ENCODE measurements at places on chromosomes 12 and 14.
A peak's percentile ranks its signal among the peaks of the same experiment; 100 is the strongest.

DNA sequence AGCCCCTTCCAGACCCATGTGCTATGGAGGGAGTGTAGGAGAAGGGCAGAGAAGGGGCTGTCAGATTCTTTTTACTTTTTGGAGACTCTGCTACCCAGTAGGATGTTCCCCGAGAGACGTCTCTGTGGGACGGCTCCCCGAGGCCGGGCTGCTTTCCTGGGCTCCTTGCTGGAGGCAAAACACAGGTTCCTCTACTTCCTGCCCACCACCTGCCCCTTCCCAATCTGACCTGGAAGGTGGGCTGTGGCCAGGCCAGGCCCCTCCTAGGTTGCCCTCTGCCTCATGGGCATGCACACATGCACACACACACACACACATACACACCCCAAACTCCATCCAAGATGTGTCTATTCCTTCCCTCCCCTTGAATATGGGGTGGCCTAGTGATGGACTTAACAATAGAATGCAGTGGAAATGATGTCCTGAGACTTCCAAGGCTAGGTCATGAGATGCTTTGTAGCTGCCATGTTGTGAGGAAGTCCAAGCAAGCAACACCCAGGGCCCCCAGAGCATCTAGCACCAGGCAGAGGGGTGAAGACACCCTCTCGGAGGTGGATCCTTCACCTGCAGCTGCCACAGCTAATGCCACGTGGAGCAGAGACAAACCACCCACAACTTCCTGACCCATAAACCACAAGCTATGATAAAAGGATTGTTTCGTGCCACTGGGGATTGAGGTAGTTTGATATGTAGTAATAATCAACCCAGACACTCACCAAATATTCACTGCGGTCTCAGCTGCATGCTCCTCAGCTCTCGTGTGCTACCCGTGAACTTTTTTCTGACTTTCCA is 1.6 kb upstream of the ASB2 start:
- peak; percentile 4 for DNase-seq

- DNase-seq, result peak; percentile 29
These were observed 8.1 kb downstream of the PTPN6 start for GRCh38 chr12:6959058-6959804.

DNA sequence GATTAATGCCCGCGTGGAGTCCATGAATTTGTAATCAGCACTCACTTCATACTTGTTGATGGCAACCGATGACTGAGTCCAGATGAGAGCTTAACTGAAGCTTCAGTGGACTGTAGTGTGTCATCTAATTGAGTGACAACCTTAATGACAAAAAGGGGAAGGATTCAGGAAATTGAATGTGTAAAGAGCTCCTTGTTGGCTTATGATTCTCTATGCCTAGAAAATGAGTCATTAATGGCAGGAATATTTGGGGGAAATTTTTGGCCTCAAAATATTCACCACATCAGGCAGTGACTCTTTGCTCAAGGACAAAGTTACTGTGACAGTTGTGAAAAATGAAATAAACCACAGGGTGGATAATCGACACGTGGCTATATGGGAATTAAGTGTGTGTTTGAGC is 55.3 kb upstream of the STON2 start:
- DNase-seq, result no peak

DNA sequence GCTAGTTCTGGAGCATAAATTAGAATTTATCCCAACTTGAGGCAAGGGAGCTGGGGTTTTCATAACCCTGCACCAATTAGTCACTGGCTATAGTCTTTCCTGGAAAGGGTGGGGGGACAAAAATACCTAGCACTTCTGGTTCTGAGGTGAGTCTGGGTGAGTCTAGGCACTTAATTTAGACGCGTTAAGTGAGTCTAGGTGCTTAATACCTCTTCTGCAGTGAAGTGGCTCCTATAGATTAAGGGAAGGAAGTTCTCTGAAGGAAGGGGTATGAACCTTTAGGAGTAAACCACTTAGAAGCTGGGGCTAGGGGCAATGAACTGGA is 251.7 kb downstream of the EFCAB11 start:
- no peak for DNase-seq

GRCh38 chr12:49543221-49543913 is 4.5 kb downstream of the KCNH3 start:
- DNase-seq, result no peak

- no peak for DNase-seq
These were observed 1049.2 kb downstream of the AACS start for GRCh38 chr12:126114441-126114840.

DNA sequence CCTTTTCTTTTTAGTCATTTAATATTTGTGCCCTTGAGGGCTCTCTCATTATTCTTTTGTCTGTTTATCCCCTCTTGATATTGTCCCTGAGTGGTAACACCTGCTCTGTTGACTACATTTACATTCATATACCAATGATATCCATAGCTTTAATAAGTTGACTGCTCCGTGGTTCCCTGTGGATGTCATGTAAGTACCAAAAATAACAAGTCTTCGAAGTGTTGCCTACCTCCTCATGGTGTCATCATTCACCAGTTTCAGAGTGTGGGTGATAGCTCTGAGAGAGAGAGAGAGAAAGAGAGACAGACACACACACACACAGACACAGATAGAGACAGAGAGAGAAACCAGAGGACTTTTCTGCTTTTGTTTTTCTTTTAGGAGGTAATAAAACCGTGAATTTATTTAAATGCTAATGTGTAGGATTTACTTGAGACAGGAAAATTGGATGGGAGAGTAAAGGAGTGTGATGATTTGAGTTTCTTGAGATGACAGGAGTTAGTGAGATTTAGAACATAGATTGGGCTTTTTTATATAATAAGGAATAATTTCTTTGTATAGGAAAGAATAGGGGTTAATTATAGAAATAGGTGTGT is 52.2 kb downstream of the PAPOLA start:
- no peak for DNase-seq

GRCh38 chr12:26122061-26122680 is 2.7 kb downstream of the BHLHE41 start:
- DNase-seq, result no peak

GRCh38 chr12:125208942-125209341 is 143.7 kb downstream of the AACS start:
- no peak for DNase-seq

- DNase-seq, result no peak
These were observed 23.7 kb downstream of the ACVR1B start for GRCh38 chr12:51975196-51975595.

GRCh38 chr14:40197344-40197743 is 765.1 kb upstream of the FBXO33 start:
- no peak for DNase-seq

DNA sequence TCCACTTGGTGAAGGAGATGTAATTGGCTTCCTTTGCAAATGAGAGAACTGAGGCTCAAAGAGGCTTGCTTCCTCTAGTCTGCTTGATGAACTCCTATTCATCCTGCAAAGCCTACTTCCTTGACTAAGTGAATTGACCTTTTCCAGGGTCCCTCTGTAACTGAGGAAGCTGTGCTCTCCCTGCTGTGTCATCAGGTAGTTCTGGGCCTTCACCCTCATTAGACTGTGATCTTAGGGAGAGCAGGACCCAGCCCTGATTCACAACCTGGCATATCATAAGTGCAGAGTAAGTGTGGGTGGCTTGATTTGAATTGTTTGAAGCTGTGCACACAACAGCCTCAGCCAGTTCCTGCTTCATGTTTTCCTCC is 16.3 kb downstream of the ASB2 start:
- DNase-seq, result no peak

- DNase-seq, result no peak
These were observed 34.4 kb downstream of the WBP11 start for GRCh38 chr12:14768823-14769405.

DNA sequence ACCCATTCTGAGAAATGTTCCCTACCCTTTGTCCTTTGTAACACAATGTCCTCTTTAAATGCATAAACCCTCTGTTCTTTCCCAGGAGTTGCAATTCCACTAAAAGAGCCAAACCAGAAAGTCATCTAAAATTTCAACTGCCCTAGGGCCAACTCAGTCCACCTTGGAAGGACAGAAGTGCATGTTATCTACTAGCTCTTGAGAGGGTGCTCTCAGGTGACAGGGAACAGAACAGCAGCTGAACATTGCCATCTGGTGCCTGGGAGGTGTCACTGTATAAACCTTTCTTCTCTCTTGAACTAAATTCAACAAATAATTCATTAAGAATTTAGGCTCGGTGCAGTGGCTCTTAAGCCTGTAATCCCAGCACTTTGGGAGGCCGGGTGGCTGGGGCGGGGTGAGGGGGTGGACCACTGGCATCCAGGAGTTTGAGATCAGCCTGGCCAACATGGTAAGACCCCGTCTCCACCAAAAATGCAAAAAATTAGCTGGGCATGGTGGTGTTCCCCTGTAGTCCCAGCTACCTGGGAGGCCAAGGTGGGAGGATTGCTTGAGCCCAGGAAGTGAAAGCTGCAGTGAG is 10.3 kb upstream of the FERMT2 start:
- peak; percentile 63 for DNase-seq

GRCh38 chr12:47813511-47814196 is 6.0 kb downstream of the HDAC7 start:
- no peak for DNase-seq

DNA sequence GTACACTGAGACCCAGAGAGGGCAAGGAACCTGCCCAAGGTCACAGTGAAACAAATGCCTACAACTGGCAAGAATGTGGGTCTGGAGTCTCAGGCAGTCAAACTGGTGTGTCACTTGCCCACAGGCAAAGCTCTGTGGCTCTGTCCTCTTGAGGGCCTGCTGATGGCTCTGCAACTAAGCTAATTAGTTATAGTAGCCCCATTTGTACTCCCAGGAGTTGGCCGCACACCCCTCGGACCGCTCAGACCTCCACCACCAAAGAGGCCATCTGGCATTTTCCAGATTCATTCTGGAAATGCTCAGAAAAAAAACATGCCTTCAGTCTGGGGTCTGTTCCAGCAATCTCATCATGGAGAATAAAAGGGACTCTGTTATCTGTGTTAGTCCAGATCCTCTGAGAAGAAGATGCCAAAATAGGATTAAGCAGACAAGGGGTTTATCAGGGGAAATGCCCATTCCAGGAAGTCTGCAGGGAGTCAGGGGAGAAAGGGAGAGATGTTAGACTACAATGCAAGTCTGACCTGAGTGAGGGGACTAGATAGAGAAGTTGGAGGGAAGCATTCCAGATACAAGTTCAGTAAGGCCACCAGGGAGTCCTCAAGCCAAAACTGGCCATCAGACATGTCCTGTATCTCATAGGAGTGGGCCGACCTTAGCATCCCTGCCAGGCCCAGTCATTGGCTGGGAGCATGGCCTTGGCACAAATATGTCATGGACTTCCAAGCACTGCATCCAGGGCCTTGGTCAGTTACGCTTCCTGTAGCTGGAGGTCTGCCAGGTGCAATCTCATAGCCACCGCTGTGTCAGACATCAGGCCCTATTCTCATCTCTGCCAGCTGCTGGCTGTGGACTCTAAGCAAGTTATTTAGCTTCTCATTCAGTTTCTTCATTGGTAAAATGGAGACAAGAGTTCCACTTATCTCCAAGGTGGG is 15.4 kb upstream of the OAS1 start:
- DNase-seq, result no peak

GRCh38 chr12:86256163-86256562 is at the start of gene MGAT4C:
Gene MGAT4C (minus strand): TSS chr12:86256391.
- no peak for DNase-seq

- DNase-seq, result no peak
These were observed 435.6 kb upstream of the LRFN5 start for GRCh38 chr14:41171045-41171444.

DNA sequence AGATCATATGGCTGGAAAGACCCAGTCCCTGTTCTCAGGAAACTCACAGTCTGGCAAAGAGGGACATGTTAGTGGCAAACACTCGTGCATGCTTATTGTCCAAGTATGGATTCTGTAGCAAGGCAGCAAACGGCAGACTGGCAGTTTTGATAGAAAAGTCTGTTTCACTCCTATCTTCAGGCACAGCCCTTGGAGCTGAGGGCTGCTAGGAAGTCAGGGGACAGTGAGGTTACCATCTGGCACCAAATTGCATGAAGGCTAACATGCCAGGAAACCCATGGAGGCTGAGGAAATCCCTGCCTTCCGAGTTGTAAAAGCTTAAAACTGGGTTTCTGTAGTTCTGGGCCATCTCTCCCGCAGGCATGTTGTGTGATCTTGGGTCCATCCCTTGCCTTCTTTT is 32.9 kb downstream of the CALM1 start:
- DNase-seq, result no peak

DNA sequence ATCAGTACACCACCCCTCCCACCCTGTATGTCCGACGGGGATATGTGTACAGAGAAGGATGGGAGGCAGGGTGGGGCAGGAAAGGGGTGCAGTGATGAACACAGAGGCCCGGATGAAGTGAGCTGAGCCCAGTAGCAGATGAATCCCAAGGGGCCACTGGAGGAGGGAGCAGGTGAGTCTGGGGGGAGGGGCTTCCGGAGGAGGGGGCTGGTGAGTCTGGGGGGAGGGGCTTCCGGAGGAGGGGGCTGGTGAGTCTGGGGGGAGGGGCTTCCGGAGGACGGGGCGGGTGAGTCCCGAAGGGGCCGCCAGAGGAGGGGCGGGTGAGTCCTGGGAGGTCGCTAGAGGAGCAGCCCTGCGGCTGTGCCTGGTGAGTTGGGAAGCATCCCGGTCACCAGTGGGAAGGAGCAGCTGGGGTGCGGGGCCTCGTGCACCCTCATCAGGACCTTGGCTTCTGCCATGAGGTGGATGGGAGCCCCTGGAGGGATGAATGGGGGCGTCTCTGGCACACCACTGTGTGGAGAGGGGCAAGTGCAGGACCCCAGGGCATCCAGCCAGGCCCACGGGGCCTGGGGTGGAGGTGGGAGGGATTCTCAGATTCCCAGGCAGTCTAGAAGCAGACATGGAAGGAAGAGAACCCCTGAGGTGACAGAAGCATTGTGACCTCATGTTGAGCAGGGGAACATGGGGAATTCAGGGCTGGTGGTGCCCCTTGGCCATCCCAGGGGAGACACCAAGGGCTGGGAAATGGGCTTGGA is 14.0 kb downstream of the BEGAIN start:
- DNase-seq, result no peak

DNA sequence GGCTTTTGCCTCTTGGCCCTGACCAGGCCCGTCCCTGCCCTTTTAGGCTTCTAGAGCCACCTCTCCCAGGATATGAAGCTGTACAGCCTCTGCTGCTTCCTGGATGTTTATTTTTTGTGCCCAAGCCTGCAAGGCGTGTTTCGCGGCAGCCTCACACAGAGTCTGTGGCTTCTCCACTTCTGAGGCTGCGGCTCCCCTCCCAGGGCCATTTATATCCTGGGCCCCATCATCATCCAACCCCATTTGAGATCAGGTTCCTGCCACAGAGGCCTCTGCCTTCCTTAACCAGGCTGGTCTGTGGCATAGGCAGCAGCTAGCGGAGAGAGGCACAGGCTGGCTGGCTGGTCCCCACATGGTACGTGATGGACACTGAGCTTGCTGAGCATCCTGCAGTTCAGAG is 114.1 kb upstream of the PWP1 start:
- DNase-seq, result no peak

DNA sequence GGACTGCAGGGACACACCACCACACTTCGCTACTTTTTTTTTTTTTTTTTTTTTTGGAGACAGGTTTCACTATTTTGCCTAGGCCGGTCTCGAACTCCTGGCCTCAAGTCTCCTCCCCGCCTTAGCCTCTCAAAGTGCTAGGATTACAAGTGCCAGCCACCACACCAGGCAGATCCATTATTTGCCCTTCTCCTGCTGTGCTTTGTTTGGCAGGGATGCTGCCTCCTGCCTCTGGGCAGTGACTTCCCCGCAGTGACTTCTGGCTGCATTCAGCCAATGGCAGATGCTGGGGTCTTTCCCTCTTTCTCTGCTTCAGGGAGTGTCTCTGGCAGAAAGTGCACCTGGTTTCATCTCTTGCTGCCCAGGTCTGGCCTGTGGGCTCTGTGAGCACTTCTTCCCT is 6.7 kb upstream of the MORN3 start:
- DNase-seq, result no peak

Measured in hematopoietic multipotent progenitor cell treated with erythropoietin and hydrocortisone succinate and interleukin-3 and kit ligand, for 8 days (in vitro differentiated cells).